ENCODE measurements at places on chromosomes 1 and 21.
A peak's percentile ranks its signal among the peaks of the same experiment; 100 is the strongest.

DNA sequence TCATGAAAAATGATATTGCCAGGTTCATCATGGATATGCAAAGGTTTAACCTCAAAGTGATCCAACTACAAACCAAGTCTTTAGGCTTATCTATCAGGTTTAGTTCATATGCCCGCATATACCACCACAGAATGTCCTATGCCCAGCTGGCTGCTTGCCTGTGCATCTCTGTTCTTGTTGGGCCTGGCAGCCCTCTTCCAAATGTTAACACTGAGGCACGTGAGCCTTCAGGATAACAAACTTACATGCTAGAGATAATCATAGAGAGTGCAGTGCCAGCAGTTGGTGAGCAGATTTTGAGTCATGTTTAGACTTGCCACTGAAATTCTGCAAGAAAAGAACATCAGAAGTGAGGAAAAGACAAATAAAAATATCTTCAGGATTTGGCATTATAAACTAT is 607.9 kb upstream of the TMPRSS15 start:
- DNase-seq = no peak

GRCh38 chr1:50983219-50983802 is 13.3 kb downstream of the CDKN2C start:
- DNase-seq = no peak

DNA sequence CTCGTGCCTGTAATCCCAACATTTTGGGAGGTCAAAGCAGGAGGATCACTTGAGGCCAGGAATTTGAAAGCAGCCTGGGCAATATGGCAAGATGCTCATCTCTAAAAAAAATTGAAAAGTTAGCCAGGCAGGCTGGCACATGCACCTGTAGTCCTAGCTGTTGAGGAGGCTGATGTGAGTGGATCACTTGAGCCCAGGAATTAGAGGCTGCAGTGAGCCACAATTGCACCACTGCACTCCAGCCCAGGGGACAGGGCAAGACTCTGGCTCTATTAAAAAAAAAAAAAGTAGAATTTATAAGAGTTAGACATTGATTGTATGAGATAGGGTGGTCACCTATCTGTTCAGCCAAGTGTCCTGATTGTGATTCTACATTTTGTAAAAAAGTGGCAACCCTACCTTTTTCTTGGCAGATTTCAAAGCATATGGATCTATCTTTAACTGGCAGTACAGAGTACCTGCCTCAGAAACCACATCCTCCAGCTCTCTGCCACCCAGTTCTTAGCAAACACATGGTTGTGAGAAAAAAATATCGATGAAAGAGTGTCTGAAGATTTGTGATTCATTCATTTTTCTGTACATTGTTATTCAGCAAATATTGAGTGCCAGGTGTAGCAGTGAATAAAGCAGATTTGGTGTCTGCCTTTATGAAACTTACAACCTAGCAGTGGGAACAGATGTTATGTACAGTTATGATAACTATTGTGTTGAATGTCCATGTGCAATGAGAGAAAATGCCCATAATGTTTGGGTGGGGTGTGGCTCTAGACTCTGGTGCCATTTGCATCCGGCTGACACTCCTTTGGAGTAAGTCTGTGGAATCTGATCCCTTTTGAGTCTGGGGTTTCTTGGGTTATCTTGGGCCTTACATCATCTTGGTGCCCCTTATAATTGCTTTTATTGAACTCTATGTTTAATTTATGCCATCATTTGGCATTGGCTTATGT is 82.5 kb downstream of the ST3GAL3 start:
- DNase-seq = no peak

- DNase-seq = peak; percentile 56
Observed at GRCh38 chr1:170204121-170204520, 58.4 kb downstream of the NTMT2 start.

- DNase-seq = no peak
Observed at GRCh38 chr1:5907386-5907785, 84.8 kb downstream of the NPHP4 start.
